ENCODE measurements at places on chromosomes 12 and 14.

GRCh38 chr14:20556500-20557211 lies 4.2 kb downstream of the RNASE9 start:
- no peak for DNase-seq

GRCh38 chr14:102140027-102140749 lies 491 bp downstream of the WDR20 start:
- peak; percentile 21 for DNase-seq

- DNase-seq = no peak
Observed at GRCh38 chr14:32497248-32497647, 168.2 kb downstream of the AKAP6 start.

DNA sequence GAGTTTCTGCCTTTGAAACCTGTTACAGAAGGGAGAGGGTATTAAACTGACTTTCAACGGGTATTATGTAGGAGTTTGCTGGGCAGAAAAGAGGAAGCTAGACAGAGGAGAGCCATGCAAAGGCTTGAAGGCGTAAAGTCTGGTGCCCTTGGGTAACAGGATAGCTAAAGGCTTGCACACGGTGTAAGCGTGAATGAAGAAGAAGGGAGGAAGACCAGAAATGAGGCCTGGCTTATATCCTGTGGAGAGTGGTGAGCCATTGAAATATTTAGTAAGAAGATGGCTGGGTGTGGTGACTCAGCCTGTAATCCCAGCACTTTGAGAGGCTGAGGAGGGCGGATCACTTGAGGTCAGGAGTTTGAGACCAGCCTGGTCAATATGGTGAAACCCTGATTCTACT lies 22.6 kb downstream of the SUDS3 start:
- no peak for DNase-seq

DNA sequence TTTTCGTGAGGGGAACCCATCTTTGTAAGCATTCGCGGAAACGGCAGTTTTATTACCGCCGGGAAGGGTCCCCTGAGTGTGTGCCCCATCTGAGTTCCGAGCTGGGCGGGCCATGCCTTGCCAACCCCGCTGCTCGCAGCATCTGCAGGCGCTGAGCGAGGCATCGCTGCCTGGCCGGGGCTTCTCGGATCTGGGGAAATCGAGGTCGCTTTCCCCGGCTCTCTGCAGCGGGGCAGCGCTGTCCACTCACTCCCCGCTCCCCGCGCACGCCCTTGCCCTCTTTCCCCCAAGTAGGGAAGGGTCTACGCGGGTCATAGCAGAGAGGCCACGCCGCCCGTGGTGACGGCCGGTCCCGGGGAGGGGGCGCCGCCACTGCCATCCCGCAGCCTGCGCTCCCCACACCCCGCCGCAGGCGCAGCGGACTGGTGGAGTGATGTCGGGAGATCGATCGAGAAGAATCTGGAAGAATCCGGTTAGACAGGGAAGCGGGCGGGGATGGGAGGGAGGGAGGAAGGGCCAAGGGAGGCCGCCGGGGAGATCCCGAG lies 507 bp upstream of the FKBP4 start:
- DNase-seq = no peak

DNA sequence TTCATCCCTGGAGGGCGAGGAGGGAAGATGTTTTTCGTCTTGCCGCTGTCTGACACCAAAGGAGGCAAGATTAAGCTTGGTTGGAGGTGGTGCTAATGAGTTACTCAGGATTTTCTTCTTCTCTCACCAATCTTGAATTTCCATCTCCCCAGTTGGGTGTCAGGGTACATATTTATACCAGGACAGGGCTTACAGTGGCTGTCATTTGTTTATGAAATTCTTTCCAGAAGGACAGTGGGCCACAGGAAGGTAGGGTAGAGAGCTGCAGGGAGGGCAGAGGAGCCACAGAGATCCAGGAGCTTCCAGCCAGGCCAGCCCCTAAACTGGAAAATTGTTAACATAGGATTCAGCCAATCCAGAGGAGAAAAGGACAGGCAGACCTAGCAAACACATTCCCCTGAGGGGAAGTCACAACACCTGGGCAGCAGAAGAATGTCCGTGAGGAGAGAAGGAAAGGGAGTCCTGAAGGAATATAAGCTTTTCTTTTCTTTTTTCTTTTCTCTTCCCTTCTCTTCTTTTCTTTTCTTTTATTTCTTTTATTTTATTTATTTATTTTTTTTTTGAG lies 40.5 kb downstream of the IRF2BPL start:
- no peak for DNase-seq

GRCh38 chr12:101407436-101408345 lies at the start of gene ARL1:
ARL1 (minus strand) TSS chr12:101407772; CDS start chr12:101407645, 127 bp downstream.
- peak; percentile 90 for DNase-seq

DNA sequence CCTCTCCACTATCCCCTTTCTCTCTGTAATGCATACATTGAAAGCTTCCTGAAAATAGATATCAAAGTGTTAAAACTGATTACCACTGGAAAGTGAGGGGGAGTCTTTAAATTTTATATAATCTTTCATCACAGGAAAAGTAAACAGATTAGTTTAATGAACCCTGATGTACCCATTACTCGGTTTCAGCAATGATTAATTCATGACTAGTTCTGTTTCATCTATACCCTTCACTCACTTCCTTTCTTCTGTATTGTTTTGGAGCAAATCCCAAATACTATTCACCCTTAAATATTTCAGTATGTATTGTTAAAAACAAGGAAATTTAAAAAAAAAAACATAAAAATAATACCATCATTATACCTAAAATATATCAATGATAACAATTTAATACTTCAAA lies 67.3 kb upstream of the TMCC3 start:
- DNase-seq = no peak

DNA sequence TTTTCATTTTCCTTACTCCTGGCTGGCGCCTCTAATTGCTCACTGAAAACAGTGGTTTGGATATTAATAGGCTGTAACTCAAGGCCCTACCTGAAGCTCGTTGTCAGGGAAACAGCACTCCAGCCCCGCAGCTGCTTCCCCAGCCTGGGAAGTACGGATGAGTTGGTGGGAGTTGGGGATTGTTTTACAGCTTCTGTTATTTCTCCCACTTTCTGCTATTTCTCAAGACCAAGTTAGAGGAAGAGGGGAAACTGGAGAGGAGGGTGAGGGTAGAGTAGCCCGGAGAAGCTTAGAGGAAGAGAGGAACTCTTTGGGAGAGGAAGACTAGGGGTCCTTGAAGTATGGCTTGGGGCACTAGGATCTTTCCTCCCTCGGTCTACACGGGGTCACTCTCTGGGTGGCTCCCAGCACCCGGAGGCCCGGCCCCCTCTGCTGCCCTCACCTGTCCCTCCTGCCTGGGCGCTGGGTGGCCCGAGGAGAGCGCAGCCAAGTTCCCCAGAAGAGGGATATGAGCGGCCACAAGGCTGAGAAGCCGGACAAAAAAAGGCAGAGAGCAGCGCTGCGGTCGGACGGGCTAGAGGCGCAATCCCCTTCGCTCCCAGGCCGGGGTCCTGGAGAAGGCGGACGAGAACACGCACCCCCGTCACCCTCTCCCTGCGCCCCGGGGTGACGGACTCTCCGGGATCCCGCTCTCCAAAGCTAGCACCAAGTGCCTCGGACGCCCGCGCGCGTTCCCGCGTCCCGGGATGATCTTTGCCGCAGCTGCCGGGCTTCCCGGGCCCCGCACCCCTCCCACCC lies 671 bp downstream of the SPTB start:
- peak; percentile 29 for DNase-seq
